Cerebellum (tissue), 4 donors: ENCODE measurements at places on chromosomes 16 and 17. TPM values are rescaled to one million over a fixed set of nuclear protein-coding genes. Genes with fewer than 3 reads are reported as not detected.

SLFN12L gene
- 0.09 TPM for total RNA-seq

CYB5B gene
- total RNA-seq: 59.9 TPM

HBA1 gene
- total RNA-seq: 1,023 TPM

ATP2C2 gene
- total RNA-seq: 6.6 TPM

CA5A gene
- not detected for total RNA-seq

KRTAP4-9 gene
- not detected for total RNA-seq

C16orf89 gene
- 6.9 TPM for total RNA-seq

VPS25 gene
- 24.5 TPM for total RNA-seq

RASL10B gene
- 5.3 TPM for total RNA-seq

SLC13A5 gene
- total RNA-seq: 0.64 TPM

SMIM36 gene
- not detected for total RNA-seq

C17orf100 gene
- total RNA-seq: 2.5 TPM
